ENCODE measurements at places on chromosomes 4 and X.

GRCh38 chr4:158811704-158812103 is 42.9 kb downstream of the FNIP2 start:
- no peak for DNase-seq

- no peak for DNase-seq
Measured at GRCh38 chr4:88138561-88138960, 19.9 kb downstream of the ABCG2 start.

GRCh38 chrX:15418041-15418706 is 34.0 kb upstream of the VEGFD start:
- no peak for DNase-seq

DNA sequence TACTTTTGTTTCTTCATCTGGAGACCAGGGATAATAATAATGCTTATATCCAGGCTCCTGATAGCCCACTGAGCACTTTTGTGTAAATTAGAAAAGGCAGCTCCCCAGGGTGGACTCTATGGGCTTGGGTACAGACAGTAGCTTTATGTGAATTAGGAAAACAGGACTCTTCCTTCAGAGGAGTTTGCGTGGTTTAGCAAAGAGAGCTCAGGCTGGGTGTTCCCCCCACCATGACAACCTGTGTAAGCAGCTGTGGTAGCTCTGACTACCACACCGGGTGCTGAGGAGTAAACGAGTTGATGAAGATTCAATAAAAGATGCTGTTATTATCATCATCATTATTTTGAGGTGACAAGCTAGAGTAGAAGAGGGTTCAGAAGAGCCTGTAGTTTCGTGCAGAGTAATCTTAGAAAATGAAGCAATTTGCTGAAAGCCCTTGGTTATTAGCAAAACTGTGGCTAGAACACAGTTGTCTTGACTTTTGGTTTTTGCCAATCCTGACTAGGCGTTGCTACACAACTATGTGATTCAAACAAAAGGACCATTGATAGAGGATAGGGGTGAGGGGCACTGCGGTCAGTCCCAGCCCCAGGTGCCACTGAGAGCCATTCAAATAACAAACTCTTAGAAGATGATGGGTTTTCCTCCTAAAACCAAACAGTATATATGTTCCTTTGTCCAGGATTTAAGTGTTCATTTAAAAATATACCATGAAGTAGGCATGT is 60.6 kb upstream of the LIMCH1 start:
- no peak for DNase-seq

DNA sequence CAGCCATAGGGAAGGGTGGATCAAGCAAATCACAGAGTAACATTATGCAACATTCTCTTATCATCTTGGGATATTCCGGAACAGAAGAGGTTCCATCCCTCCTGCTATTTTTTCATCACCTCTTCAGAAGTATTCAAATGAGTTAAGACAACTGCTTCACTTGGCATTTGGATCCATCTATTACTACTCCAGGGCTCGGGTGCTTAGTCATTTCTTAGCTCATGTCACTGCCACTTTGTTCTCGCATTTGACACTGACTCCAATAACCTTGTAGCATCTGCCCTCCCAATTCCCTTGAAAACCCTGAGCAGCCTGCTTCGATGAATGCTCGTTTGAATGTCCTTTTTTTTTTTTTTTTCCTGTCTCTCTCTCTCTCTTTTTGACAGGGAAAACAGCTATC is 114.9 kb downstream of the PPARGC1A start:
- DNase-seq = no peak

DNA sequence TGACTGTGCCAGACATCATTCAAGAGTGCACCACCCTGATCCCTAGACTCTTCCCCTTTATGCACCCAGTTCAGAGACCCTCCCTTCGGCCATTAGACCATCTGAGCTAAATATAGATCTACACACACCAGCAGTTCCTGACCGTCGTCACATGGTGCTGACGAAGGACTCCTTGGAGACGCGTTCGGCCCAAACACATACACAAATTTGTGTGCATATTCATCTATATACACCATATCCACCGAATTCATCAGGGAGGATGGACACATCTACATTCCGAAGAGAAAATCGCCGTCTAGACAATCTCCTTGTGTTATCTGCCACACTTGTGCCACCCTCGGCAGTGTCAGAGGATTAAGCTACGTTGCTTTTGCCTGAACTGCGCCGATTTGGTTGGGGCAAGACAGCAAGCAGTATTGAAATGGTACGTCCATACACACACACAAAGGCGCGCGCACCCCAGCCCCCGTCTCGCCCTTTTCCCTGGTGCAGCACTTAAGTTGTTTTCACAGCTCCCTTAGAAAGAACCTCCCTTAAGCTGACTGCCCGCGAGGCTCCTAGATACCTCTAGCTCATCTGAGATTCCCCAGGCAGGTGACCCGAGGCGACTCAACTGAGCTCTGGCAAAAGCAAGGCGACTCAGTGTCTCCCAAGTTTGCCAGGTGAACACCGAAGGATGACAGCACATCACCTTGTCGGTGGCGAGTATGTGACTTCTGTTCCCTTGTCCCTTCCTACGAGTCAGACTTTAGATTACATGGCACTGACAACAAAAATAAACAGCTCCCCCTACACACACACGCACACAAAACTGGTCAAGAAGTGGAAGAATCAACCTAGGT is 1.0 kb downstream of the RASGEF1B start:
- peak; percentile 14 for DNase-seq

DNA sequence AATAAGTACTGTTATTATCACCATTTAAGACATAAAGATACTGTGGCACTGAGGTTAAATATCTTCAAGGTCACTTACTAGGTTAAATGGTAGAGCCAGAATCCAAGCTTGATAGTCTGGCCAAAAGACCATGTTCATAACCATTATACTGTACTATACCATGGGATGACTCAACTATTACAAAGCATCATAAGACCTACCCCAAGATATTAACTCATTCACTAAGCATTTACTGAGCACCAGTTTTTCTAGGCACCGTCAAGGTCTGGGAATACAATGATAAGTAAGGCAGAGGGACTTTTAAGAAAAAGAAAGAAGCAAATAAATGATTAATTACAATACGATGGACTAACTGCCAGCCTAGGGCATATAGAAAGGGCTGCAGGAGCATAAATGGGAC is 95.5 kb upstream of the KCTD8 start:
- DNase-seq = no peak
